ENCODE measurements at places on chromosomes 11 and 22. TPM values are rescaled to one million over a fixed set of nuclear protein-coding genes. Genes with fewer than 3 reads are reported as not detected.

TMEM191B gene
- total RNA-seq: not detected

CASP1 gene
- 4.1 TPM for total RNA-seq

SMC1B gene
- not detected for total RNA-seq

CCDC116 gene
- not detected for total RNA-seq

APOA5 gene
- not detected for total RNA-seq

BACE1 gene
- total RNA-seq: 22.7 TPM

PIWIL4 gene
- total RNA-seq: 0.05 TPM

KIAA1671 gene
- total RNA-seq: 0.03 TPM

MS4A6A gene
- total RNA-seq: not detected

Data from SJSA1 (cell line).